Stimulated activated CD4-positive, alpha-beta T cell treated with anti-CD3 and anti-CD28 coated beads, Interleukin-15, amount 100 ng/mL, for 48 hours (primary cell): ENCODE measurements at places on chromosomes 1 and 21.

- no peak for DNase-seq
These were observed 125.3 kb downstream of the TRABD2B start for GRCh38 chr1:47871799-47872353.

GRCh38 chr1:22750685-22751051 is 40.0 kb downstream of the EPHB2 start:
- DNase-seq: no peak

- DNase-seq: no peak
These were observed 87.8 kb downstream of the MRPL37 start for GRCh38 chr1:54287801-54288211.

DNA sequence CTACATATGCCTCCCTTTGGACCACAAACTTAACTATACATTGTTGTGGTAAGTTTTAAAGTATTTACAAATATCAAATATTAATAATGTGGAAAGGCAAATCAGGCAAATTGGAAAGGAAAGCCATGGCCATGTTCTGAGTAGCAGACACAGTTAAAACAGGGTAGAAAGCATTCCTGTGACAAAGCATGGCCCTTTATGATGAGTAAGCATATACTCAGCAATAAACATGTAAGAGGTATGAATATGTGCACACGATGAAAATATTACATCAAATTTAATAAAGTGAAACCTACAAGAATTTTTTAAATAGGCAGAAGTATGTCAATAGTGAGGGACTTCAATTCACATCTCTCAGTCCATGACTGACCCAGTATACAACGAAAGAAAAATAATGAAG is 389.2 kb downstream of the DSCAM start:
- no peak for DNase-seq

DNA sequence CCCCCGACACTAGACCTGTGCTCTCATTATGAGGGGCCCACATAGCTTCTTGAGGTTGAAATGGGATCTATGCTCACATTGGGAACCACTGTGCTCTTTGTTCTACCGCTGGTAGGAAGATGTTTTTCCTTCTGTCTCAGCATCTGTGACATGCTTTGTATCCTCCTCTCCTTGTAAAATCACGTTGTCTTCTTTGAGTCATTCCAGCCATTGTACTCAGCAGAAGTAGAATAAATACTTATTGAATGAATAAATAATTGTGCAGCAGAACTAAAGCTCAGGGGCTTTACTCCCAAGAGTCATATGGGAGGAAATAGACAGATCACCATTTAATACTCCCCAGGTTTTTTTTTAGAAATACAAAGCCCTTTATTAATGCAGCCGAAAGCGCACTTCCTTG is 66.3 kb upstream of the EDEM3 start:
- DNase-seq: no peak

- DNase-seq: no peak
These were observed 79.7 kb downstream of the CACHD1 start for GRCh38 chr1:64549464-64550239.

- no peak for DNase-seq
These were observed 2.8 kb upstream of the ADORA1 start for GRCh38 chr1:203124546-203125317.

- DNase-seq: no peak
These were observed 4.7 kb upstream of the ZNF496 start for GRCh38 chr1:247336390-247336789.

DNA sequence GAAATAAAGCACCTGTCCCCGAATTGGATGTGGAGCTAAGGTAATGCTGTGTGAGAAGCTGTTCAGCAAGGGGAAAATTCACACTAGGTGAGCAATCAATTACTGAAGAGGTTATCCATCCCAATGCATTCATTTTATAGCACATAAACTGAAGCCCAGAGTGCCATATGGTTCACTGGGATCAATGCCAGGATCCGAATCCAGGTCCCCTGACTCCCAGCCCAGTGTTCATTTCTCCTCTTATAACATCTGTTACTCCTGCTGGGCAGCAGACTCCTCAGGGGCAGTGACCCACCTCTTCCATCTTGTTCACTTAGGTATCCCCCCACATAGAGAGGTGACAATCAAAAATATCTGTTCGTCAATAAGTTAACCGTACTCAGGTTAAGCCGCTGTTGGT is 13.2 kb upstream of the SEC16B start:
- DNase-seq: no peak

- no peak for DNase-seq
These were observed 2.0 kb downstream of the KRTAP10-9 start for GRCh38 chr21:44628707-44629391.

- no peak for DNase-seq
These were observed 44.8 kb downstream of the RIMS3 start for GRCh38 chr1:40620586-40621210.

DNA sequence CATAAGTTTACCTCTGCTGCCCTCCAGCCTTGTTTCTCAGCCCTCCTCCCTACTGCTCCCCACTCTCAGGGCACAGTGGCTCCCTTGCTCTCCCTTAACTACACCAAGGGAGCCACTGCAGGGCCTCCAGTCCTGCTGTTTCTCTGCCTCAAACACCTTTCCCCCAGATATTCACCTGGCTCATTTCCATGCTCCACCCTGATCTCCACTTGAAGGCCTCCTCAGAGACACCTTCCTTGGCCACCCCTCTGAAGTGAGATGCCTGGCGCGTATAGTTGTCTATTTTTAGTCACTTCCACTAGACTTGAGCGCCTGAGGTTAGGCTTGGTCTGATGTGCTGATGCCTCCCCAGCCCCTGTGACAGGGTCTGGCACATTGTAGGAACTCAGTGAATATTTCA is 34.9 kb downstream of the SEC16B start:
- no peak for DNase-seq

GRCh38 chr1:1858382-1859086 is 32.4 kb downstream of the GNB1 start:
- DNase-seq: no peak

- no peak for DNase-seq
These were observed at the start of gene S100A9 for GRCh38 chr1:153357853-153358690. TSS of gene S100A9 (plus strand) at chr1:153357854. CDS start at chr1:153358284, 430 bp downstream.

- DNase-seq: no peak
These were observed 14.0 kb downstream of the NR5A2 start for GRCh38 chr1:200041337-200042118.
